Nephron progenitor cell (in vitro differentiated cells): ENCODE measurements at places on chromosomes 13 and 19.

DNA sequence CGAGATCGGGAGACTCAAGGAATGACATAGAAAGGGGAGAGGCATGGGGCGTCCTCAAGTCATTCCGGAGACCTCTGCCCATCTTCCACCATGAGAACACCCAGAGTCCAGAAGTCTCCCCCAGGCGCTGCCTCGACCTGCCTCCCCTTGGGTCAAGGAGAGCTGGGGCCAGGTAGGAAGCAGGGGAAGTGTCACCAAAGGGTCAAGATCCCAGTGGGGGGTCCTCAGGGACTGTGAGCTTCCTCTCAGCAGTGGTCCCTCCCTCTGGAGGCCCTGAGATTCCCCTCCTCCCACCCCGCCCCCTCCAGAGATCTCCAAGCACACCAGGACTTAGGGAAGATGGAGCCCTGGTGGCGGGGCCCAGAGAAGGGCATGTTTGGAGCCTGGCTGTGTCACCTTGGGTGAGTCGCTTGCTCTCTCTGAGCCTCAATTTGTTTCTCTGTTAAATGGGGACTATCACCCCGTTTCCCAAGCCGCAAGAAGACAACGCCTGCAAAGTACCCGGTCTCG, 919 bp downstream of the DACT3 start:
- H3K4me1 ChIP-seq, result peaks cover 29% of the 10 kb centered on the region
- peaks cover 16% of the 10 kb centered on the region for H3K27me3 ChIP-seq
- peak overlapping the region; percentile 94 for H3K4me3 ChIP-seq
- peaks cover 14% of the 10 kb centered on the region for H3K36me3 ChIP-seq

DNA sequence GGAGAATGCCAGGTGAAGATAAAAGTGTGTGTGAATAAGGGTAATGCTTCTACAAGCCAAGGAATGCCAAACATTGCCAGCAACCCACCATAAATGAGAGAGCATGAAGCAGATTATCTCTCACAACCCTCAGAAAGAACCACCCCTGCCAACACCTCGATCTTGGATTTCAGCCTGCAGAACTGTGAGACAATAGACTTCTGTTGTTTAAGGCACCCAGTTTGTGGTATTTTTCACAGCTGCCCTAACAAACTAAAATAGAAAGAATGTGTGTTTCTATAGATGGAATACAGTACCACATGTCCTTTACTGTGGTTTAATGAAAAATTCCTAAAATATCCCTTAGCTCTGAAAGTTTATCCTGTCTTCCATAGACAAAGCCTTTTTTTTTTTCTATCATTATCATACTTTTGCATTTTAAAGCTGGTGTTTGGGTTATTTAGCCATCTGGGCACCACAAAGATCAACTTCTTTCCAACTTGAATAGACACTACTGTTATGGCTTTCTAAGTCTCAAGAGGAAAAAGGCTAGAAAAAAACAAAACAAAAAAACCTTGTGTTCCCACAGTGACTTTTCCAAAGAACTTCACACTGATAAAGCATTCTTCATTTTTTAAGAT, 505.6 kb downstream of the KCTD12 start:
- DNase-seq, result no peak
- no peak overlapping the region for H3K4me3 ChIP-seq
- H3K27ac ChIP-seq, result no peak overlapping the region
- no peaks in the 10 kb centered on the region for H3K36me3 ChIP-seq
- H3K4me1 ChIP-seq, result peaks cover 7% of the 10 kb centered on the region

GRCh38 chr13:20799726-20800416, 26.1 kb upstream of the EEF1AKMT1 start:
- no peak for DNase-seq
- no peak overlapping the region for H3K4me3 ChIP-seq
- H3K4me1 ChIP-seq, result no peaks in the 10 kb centered on the region
- H3K27me3 ChIP-seq, result peaks cover 1% of the 10 kb centered on the region
- no peak overlapping the region for H3K27ac ChIP-seq
- H3K36me3 ChIP-seq, result peaks cover 38% of the 10 kb centered on the region

DNA sequence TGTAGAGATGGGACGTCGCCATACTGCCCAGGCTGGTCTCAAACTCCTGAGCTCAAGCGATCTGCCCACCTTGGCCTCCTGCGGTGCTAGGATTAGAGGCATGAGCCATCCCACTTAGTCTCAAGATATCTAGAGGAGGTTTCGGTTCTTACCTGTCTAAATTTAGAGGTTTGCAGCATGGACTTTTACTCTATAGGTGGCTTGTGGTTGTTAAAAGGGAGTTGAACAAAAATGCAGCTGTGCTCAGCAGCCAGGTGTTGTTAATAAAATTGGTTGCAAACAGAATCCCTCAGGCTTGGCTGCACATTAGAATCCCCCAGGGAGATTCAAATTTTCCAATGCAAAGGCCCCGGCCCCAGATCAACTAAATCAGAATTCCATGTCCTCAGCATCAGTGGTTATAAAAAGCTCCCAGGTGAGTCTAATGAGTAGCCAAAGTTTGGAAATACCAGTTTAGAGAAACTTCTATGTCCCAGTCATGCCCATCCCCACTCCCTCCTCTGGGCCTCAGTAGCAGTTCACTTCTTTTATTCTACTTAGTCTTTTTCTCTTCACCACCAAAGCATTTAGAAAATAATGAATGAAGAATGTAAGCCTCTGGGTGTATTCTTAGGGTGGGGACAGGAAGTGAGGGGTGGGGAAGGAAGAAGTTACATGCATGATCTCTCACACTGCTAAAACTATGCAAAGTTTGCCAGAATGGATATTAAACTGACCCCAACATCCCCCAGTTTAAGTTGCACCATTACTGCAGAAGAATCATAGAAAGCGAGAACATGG, 471.0 kb downstream of the COG6 start:
- no peak for DNase-seq
- no peaks in the 10 kb centered on the region for H3K36me3 ChIP-seq
- no peak overlapping the region for H3K27ac ChIP-seq
- H3K4me3 ChIP-seq, result no peak overlapping the region
- peaks cover 7% of the 10 kb centered on the region for H3K27me3 ChIP-seq

DNA sequence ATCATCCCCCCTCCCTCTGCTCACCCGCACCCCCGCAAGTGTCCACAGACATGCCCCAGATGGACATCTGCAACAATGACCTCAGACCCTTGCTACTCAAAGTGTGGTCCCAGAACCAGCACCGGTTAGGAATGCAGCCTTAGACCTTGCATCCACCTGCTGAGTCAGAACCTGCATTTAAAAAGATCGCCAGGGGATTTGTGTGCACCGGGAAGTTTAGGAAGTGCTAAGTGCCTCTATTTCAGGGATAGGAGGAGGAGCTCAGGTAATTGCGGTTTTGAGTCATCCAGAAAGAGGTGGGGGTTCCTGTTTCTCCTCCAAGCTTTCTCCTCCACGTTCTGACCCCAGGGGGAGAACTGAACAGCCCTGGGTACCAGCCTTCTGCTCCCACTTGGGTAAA, 46.2 kb downstream of the CACNA1A start:
- no peak overlapping the region for H3K27ac ChIP-seq
- no peak for DNase-seq
- H3K4me1 ChIP-seq, result no peaks in the 10 kb centered on the region
- H3K4me3 ChIP-seq, result no peak overlapping the region
- H3K27me3 ChIP-seq, result peaks cover 55% of the 10 kb centered on the region

- H3K27me3 ChIP-seq, result peaks cover 18% of the 10 kb centered on the region
- H3K4me1 ChIP-seq, result no peaks in the 10 kb centered on the region
- no peak overlapping the region for H3K4me3 ChIP-seq
- no peaks in the 10 kb centered on the region for H3K36me3 ChIP-seq
- DNase-seq, result no peak
- H3K27ac ChIP-seq, result no peak overlapping the region
Measured at GRCh38 chr19:43439032-43439708, 24.5 kb downstream of the TEX101 start.

GRCh38 chr19:55306712-55307111, 18.4 kb downstream of the TMEM150B start:
- H3K27ac ChIP-seq, result no peak overlapping the region
- DNase-seq, result no peak
- H3K4me1 ChIP-seq, result peaks cover 11% of the 10 kb centered on the region
